ENCODE measurements at places on chromosomes 12 and 14.

GRCh38 chr12:5923043-5923605, 21.9 kb downstream of the ANO2 start:
- no peak for DNase-seq

DNA sequence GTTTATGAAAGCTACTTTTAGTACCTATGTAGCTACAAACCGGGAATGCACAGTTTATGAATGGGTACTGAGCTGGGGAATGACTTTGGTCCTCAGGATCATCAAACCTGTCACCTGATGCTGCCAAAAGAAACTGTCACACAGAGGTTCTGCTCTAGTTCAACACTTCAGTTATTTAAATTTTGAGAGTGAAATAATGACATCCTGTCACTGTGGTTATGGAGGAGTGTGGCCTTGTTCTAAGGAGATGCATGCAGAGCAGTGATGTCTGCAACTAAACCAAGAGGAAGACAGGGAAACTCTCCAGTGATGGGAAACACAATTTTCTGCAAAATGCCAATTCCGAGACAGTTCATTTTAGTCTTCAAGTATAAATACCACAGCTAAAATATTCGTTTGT, 4.8 kb upstream of the AEBP2 start:
- no peak for DNase-seq

GRCh38 chr12:29146196-29146595, 2.9 kb upstream of the FAR2 start:
- no peak for DNase-seq

DNA sequence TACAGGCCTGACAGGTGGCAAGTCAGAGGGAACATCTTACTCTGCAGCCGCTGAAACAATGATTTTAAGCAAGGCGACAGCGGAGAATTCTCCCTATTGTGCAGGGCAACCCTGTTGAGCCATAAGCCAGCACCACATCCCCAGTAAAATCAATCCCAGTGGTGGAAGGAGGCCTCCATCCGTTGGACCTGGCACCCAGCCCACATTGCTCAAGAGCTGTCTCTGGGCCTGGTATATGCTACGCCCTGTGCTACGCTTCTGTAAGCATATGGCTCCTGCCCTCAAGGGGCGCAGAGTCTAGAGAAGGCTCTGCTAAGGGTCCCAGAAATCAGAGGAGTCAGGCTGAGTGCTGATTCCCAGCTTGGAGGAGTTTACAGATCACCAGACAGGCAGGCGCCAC, 265.5 kb downstream of the CACNA1C start:
- no peak for DNase-seq

DNA sequence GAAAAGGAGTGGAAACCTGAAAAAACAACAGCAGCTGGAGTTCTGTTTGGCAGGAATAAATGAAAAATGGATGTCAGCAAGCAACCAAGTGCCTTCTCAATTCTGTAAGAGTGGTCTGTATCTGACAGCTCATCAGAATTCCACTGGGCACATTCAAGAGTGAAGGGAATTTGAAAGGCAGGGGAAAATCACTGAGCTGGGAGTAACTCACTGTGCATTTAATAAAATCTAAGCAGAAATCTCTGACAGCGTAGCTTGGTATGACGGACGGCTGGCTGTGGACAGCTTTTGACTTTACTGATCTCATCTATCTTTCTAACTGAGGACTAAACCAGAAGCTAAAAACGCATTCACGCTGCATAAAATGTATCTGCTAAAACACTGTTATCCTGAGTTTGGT, 153.4 kb downstream of the RIMBP2 start:
- DNase-seq, result no peak

DNA sequence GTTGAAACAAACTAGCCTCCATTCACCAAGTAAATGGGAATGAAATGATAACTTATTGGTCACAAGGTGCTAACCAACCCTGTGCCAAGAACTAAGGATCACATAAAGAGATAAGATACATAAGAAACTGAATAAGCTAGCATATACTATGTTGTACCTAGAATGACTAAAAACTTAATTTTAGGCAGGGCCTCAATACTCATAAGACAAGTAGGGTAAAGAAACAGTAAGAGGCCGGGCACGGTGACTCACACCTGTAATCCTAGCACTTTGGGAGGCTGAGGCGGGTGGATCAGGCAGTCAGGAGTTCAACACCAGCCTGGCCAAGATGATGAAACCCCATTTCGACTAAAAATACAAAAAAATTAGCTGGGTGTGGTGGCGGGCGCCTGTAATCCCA, 17.7 kb downstream of the GDF11 start:
- DNase-seq, result no peak

DNA sequence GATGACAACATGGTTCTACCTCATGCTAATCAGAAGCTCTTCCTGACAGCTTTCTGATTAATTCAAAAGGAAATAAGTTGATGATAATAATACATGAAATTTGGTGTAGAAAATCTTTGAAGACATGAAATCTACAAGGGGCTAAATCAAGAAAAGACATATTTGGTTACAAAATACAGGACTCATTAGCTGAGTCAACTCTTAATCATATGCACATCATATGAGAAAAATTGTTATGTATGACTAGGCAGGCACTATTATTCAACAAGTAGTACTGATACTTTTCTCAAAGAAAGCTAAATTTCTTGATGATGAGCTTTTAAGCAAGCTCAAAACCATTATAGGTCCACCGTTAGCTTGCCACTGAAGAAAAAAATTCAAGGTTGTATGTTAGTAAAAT, 7.1 kb downstream of the ABCC9 start:
- DNase-seq, result no peak

DNA sequence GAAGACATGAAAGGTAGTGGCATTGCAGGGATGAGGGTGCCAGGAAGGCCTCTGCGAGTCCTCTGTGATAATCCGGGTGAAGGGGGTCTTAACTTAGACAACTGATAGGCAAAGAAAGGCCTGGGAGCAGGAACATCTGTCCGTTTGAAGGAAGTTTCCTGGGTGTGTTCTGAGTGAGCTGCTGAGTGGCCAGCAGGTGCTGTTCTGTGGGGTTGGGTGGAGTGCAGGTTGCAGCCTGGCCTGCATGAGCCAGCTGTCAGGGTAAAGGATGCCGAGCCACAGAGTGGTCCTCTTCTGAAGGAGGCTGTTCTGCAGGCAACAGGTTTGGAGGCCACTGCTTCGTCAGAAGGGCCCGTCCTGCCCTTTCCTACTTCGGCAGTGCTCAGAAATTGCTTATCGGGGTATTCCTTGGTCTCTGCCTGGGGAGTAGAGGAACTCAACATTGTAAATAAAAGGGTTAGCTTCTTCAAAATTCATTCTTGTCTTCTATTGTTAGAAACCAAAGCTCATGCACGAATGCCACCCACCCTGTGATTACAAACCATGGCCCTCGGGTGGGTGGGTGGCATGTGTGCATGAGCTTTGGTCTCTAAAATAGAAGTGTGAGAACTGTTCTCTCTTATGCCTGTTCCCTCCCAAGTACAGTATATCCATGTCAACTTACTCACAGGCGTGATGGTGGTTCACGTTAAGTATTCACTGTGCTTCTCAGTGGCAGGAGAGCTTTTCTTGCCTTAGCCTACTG, 118.9 kb downstream of the CHST11 start:
- no peak for DNase-seq

DNA sequence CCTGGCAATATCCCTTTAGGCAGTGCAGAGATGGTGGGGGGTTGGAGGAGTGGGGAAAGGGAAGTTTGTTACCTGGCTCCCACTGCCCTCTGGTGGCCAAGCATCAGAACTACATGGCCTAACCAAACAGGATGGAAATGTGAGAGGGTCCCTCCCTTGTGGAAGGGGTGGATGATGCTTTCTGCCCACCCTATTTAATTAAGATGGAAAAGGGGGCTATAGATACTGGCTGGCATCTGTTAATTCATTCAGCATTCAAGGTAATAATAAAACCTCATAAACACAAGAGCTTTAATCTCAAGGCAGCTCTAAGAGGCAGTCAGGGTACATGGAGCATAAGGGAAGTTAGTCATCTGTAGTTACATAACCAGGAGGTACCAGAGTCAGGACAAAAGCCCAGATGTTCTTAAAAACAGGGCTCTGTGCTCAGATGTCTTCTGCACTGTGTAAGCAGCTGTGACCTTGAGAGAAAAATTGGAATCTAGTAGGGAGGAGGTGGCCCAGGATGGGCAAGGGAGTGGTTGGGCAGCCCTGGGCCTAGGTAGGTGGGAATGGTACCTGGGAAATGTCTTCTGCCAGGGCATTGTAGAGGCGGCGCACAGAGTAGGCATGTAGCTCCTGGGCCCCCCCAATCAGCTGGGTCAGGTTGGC, 4.6 kb downstream of the AP1G2 start:
- peak; percentile 9 for DNase-seq

- peak; percentile 98 for DNase-seq
Observed at GRCh38 chr12:1318327-1319031, 275.9 kb downstream of the FBXL14 start.

GRCh38 chr14:92632546-92633273, 115.7 kb downstream of the LGMN start:
- DNase-seq, result no peak

GRCh38 chr12:115355301-115355700, 671.3 kb upstream of the TBX3 start:
- DNase-seq, result no peak
